Kidney epithelial cell (primary cell): ENCODE measurements at places on chromosomes 13 and 19. TPM values are rescaled to one million over a fixed set of nuclear protein-coding genes. Genes with fewer than 3 reads are reported as not detected.

- no peak for DNase-seq
Measured at GRCh38 chr13:43648733-43649132, 138.0 kb downstream of the ENOX1 start.

DNA sequence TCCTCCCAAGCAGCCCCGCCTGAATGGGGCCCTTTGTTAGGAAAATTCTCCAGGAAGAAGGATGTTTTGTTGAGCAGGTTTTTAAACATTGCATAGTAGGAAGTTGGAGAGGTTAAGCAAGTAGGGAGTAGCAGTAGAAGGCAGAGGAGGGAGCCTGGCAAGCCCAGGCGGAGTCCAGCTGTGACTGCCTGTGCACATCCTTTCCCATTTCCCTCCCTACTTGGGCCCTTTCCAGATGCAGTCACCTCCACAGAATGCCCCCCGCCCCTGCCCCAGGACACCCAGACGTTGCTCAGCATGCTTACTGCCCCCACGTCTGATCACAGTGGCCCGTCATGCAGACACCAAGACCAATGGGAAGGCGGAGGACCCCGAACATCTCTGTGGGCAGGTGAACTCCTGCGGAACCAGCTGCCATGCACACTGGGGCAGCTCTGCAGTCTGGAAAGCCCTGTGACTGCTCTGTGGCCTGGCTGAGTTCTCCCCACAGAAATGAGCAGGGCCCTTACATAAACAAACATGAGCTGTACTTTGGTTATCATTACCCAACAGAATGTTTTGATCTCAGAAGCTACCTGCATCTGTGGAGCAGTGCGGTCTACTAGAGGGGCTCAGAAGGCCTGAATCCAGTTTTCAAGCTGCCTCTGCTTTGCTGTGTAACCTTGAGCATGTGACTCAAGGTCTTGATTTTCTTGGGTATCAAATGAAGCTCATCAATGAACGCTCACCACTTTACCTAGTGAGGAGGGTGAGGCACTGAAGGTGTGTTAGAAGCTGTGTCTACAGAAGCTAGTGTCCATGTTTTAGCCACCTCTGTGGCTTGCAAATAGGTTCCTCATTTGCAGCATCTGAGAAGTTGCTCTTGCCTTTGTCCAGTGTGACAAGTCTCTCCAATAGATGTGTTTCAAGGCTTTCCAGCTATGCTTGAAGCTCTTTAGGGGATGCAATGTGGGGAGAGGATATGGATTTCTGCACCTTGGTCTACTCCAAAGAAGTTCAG, 84.2 kb downstream of the TNFRSF19 start:
- DNase-seq, result peak; percentile 38

DNA sequence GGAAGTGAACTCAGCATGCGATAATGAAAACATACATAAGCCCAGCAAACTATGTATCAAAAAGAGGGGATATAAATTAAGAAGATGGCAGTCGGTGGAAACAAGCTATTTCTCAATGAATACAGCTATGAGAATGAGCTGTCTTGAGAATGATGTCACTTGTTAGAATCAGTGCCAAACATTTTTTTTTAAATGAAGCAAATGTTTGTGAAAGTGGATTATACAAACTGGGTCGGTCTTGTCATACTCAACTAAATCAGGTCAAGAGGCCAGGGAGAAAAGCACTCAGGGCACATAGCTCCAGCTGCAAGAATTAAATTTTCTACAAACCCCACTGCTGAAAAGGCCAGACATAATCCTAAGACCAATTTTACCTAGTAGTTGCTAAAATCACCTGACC, 1048.4 kb downstream of the SLITRK1 start:
- DNase-seq, result no peak

Gene TBXA2R
- total RNA-seq, result 0.04 and 0.21 TPM in 2 replicates

DNA sequence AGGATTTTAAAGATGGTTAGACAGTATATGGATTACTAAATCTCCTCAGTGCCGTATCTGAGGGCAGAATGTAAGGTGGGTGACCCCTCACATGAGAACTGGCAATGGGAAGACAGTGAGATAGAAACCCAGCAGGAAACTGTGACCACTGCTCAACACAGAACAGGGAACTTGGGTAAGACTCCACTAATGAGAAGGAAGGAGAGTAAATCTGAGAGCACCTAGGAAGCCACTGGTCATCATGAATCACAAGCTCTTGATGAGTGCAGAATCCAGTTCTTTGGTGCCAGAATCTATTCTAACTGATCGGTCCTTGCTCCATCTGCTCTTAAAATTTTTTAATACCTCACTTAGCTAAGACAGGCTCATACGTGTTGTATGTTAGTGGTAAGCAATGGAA, 261.8 kb downstream of the KLF12 start:
- no peak for DNase-seq

DNA sequence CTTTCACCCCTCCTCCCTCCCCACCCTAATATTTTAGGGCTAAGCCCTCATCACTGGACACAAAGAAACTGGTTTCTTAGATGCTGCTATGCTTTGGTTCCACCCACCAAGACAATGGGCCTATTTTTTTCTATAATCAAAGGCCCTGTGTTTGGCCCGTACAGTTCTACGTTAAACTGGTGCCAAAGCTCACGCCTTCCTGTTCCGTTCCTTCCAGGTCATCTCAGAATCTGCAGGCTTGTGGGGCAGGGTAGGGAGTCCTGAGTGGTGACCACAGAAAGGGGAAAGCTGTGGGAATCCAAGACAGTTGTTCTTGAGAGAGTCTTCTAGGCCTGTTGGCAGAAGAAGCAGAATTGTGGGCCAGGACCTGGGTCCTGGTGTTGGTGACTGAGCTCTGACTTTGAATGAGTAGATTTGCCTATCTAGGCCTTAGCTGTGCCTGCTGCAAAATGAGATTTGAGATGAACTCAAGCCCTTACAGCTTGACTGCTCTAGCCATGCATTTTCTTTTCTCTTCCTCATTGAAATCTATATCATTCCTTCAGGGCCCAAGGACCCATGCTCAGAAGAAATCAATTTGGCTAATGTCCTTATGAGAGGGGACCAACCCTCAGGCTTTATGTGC, 19.1 kb upstream of the CXCL17 start:
- no peak for DNase-seq
